ENCODE measurements at places on chromosomes 4 and X.

DNA sequence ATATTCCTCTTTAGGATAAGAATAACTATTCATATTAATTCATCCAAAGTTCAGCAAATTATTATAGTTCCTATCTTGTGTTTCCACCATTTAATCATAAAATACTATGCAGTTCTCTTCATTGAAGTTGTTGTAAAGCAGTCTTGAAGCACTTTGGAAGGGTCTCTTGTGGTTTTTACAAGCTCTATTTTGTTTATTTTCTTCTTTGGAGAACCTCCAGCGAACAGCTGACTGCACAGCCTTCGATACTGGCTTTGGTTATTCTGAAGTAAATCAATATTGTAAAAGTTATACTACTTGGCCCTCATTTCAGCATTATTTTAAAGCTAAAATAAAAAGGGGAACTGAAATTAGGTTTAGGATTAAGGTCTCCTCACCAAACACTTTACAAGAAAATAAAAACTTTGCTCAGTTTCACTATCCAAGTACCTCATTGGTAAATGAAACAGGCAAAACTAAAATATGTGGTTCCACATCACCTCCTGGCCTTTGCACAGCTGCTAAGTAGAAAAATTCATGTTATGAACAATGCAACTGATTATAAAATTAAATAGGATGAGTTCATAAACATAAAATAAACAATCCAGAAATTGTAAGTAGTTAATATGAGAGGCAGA, 1629.2 kb upstream of the ADGRL3 start:
- no peak for DNase-seq

DNA sequence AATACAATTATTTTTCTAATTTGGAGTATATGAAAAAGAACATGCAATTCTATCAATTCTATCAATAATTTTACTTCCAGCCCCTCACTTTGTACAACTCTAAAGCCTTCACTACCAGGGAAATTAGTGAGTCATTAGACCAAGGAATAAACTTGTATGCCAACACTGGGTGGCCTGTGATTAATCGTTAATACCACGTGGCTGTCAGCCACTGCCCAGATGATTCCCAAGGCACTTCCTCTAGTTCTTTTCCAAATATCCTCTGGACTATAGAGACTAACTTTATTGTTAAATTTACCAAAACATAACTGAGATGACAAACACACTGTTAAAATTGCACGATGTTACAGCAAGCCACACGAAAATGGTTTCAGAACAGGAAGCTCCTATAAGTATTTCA, 45.7 kb downstream of the MID1 start:
- no peak for DNase-seq

DNA sequence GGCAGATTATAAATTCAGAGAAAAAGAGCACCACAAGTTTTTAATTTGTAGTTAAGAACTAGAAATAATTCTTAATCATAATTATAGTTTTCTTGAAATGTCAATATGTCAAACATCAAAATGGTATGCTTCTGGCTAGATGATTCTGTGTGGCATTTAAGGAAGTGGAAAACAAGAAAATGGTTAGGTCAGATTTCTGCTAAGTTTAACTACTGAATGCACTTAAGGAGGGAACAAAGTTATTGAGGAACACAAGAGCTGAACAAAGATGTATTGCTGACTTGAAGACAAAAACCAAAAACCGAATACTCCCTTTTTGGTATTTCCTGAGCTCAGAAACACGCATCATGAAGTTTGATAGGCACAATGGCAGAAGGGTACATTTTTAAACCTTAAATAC, 58.7 kb upstream of the GPR34 start:
- no peak for DNase-seq

DNA sequence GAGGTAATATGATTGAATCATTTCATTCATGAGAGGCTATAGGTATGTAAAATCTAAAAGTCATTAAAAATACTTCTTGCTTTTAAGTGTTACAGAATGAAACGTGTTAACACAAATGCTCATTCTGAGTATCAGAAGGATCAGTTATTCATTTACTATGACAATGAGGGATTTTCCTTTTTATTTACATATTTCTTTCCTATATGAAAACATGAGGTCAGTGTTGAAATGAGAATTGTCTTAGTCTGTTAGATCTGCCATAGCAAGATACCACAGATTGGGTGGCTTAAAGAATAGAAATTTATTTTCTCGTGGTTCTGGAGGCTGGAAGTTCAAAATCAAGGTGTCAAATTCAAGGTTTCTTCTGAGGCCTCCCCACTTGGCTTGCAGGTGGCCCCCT, 181.2 kb downstream of the ARHGAP10 start:
- no peak for DNase-seq

DNA sequence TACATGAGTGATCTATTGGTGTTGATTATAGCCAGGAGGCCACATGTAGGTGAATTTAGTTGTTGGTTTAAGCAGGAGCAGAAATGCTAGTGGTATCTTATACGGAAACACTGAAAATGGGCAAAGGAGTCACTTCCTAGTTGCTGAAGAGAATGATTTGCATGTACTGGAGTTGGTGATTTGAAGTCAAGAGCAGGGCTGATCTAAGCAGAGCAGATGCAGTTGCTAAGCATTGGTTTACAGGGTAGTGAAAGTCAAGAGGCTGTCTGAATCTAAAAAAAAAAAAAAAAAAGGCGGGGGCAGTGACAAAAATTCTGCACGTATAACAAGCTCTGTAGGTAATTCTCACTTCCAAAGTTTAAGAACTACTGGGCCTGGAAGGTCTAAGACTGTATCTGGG, 90.4 kb upstream of the HPRT1 start:
- no peak for DNase-seq

DNA sequence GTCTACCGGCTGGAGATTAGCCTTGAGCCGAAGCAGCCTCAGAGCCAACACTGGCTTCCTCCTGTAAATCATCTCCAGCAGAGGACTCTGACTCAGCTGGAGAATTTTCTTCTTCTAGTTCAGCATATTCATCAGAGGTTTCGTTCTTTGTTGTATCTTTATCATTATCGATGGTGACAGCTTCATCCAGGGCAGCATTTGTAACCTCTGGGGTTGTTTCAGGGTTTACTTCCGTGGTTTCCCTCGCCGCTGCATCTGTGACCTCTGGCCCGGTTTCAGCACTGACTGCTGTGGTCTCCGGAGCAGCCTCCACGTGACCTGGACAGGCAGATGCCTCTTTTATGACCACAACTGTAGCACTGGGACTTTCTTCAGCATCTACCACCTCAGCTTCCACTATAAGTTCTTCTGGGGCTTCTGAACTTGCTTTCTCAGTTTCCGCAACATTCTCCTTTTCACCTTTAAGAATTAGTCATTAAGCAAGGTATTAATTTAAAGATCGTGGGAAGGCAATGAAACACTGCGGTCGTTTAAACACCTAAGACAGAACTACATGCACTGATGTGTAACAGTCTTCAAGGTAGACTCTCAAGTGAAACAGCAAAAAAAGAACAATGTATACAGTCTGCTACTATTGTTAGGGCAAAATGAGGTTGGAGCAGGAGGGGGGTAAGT, 13.3 kb downstream of the MGARP start:
- no peak for DNase-seq

DNA sequence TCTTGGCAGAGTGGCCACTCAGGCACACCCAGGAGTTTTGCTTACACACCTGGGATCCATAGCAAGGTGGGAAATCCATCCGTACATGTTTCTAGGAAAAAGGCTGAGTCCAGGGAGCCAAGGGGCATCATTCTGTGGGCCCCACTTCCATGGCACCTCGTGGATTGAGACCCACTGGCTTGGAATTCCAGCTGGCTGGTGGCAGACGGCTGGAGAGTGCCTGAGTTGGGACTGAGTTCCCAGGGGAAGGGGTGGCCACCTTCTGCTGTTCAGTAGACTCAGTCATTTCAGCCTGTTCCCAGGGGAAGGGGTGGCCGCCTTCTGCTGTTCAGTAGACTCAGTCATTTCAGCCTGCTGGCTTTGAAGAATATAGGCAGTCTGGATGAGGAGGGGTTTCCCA, 366.0 kb upstream of the GRIA3 start:
- DNase-seq = no peak

DNA sequence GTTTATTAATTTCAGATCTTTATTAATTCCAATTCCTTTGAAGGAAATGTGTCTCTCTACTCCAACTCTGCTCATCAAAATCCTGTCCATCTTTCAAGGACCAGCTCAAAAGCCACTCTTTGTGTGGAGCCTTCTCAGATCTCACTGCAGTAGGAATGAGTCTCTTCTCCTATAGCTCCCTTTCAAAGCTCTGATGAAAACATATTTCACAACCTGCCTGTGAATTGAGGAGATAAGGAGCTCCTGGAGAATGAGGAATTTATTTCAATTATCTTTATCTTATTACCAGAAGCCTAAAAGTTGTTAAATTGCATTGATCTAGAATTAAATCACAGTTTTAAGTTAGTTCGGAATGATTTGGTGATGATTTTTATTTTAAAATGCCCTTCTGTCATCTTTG, 92.6 kb upstream of the TRPC3 start:
- no peak for DNase-seq

- DNase-seq = no peak
Measured at GRCh38 chrX:72492499-72492898, 80.1 kb downstream of the HDAC8 start.

- DNase-seq = no peak
Measured at GRCh38 chr4:180619440-180619839, 1623.8 kb upstream of the TENM3 start.

DNA sequence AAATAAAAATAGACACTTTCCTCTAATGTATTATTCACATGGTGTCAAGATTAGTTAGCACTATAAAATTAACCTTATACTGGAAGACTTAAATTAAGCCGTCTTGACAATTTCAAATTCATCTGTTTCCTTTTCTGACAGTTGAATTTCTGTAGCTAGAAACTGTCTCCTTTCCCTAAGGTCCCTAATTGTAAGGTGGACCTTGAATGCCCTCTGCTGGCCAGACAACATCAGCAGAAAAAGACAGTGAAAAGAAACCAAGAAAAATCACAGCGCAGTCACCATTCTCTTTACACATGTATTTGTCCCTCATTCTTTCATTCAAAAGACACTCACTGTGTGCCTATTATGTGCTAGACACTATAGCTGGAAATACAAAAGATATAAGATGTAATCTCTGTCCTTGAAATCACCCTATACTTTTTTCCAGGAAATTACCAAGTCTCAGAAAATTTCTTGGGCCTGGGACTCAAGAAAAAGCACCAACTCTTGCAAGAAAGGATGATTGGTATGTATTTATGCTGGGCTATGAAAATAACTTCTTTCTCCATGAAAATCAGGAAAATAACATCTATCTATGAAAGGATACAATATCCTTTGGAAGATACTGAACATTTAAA, 32.7 kb upstream of the AMBN start:
- no peak for DNase-seq

DNA sequence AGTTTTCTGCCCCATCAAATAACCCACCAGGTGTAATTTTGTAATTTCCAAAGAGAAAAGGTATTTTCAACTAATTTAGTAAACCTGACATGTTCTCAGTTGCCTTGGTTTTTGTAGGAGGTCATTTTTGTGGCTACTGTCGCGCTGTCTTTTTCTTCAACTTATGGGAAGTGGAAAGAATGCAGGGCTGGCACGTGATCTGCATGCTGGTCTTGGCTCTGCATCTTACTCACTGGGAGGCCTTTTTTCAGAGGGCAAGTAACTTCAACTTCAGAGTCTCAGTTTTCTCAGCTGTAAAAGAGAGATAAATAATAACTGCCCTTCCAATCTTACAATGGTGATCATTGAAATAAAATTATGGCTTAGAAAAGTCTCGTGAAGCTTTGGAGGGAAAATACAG, 109.9 kb upstream of the SMIM10 start:
- no peak for DNase-seq

GRCh38 chr4:5366421-5366820, 315.1 kb downstream of the STK32B start:
- no peak for DNase-seq

DNA sequence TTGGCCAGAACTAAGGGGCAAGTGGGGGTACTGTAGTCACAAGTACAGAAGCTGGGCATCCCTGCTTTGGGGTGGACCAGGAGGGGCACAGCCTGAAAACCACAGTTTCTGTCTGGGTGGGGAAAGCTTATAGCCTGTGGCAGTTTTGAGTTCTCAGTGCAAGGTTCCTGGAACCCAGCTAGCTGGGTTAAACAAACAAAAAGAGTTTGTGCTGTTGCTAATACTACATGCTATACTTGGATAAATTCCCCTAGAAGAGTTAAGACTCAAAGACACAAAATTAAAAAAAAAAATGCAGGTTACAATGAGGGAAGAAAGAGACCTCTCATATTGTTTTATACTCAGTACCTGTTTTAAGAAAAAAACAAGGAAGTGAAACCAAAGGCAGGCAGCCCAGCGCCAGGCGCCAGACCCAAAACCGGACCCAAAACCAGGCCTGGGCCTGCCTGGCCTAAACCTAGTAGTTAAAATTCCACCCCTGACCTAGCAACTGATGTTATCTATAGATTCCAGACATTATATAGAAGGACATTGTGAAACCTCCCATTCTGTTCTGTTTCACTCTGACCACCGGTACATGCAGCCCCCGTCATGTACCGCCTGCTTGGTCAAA, 50.8 kb downstream of the SLC2A9 start:
- no peak for DNase-seq

GRCh38 chr4:83644677-83645659, 109.1 kb downstream of the GPAT3 start:
- DNase-seq = no peak

DNA sequence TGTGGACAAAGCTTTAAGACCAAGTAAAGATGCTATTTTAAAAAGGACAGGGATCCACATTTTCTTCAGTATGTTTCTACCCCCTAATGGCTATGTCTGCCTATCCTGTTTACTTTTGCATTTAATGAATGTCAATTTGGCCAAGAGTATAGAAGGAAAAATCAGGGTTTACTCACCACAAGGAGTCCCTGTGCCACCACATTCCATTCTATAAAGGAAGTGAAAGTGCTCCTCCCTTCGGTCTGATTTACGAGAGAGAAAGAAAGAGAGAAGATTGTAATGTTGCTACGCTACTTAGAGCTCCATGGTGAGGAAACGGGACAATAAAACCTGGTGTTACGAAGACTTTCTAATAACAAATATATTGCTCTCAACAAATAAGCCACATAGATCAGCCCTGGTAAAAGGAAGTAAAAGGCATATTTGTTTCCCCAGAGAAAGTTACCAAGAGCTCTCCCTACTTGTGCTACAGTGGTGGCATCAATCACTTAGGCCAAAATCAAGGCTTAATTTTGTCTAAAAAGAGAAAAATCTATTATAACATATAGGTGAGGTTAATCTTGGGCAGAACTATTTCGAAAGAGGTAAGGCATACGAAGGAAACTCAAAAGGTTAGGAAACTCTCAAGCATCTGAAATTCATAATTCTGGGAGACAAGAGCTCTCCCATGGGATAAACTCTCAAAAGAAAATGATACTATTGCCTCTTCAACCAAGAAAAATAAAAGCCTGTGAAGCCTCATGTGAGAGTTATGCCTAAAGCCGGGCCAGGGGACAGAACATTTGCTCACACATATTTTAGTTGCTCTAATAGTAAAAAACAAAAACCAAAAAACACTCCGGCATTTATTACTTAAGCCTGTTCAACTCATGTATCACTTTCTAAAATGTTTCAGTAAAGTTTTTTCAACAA, 29.5 kb downstream of the TAPT1 start:
- DNase-seq = peak; percentile 33

Measured in iPS DF 19.7 (cell line).